HFFc6 (cell line): ENCODE measurements at places on chromosomes 6 and 20. TPM values are rescaled to one million over a fixed set of nuclear protein-coding genes. Genes with fewer than 3 reads are reported as not detected.
A peak's percentile ranks its signal among the peaks of the same experiment; 100 is the strongest.

Gene CEP57L1
- total RNA-seq = 14.6 and 20.8 TPM in 2 replicates

DNA sequence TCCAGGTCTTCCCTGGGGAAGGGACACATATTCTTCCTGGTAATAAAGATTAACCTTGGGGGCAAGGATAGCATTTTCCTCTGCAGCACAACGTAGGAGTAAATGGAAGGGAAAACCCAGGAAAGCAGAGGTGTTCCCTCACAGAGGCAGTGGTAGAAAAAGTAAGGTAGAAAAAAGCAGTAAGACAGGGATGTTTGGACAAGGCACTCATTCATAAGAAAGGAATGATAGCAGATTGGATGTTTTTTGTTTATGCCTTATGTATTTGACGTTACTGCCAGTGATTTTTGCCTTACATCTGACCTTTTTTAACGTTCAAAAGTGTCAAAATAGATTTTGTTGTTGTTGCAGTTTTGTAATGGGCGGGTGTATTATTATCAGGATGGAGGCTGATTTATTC, 395.0 kb downstream of the CDKAL1 start:
- no peak overlapping the region for H3K27ac ChIP-seq
- H3K4me1 ChIP-seq = peaks cover 22% of the 10 kb centered on the region
- H3K27me3 ChIP-seq = no peaks in the 10 kb centered on the region
- H3K36me3 ChIP-seq = no peaks in the 10 kb centered on the region

Gene PTGIS
- total RNA-seq = not detected in 3 replicates

GRCh38 chr6:123333000-123333756, 303.6 kb downstream of the TRDN start:
- H3K27ac ChIP-seq = no peak overlapping the region
- H3K4me3 ChIP-seq = no peak overlapping the region
- H3K27me3 ChIP-seq = no peaks in the 10 kb centered on the region
- H3K4me1 ChIP-seq = no peaks in the 10 kb centered on the region
- no peaks in the 10 kb centered on the region; the same call in 1 of the 2 replicates for H3K36me3 ChIP-seq

Gene METTL24
- not detected in 3 replicates for total RNA-seq

Gene RWDD2A
- total RNA-seq = 4.0 to 5.5 TPM (median 4.4 TPM) in 3 replicates

GRCh38 chr6:131937226-131937625, 13.9 kb downstream of the CCN2 start:
- no peak for DNase-seq
- H3K4me1 ChIP-seq = peaks cover 36% of the 10 kb centered on the region
- H3K36me3 ChIP-seq = no peaks in the 10 kb centered on the region
- no peaks in the 10 kb centered on the region for H3K27me3 ChIP-seq
- peak overlapping the region; percentile 65 for H3K27ac ChIP-seq

Gene CLDN20
- not detected in 3 replicates for total RNA-seq

GRCh38 chr6:22231050-22231449, 65.8 kb downstream of the PRL start:
- H3K27me3 ChIP-seq = peaks cover 3% of the 10 kb centered on the region; the same call in 1 of the 2 replicates
- no peaks in the 10 kb centered on the region for H3K4me1 ChIP-seq
- DNase-seq = no peak

DNA sequence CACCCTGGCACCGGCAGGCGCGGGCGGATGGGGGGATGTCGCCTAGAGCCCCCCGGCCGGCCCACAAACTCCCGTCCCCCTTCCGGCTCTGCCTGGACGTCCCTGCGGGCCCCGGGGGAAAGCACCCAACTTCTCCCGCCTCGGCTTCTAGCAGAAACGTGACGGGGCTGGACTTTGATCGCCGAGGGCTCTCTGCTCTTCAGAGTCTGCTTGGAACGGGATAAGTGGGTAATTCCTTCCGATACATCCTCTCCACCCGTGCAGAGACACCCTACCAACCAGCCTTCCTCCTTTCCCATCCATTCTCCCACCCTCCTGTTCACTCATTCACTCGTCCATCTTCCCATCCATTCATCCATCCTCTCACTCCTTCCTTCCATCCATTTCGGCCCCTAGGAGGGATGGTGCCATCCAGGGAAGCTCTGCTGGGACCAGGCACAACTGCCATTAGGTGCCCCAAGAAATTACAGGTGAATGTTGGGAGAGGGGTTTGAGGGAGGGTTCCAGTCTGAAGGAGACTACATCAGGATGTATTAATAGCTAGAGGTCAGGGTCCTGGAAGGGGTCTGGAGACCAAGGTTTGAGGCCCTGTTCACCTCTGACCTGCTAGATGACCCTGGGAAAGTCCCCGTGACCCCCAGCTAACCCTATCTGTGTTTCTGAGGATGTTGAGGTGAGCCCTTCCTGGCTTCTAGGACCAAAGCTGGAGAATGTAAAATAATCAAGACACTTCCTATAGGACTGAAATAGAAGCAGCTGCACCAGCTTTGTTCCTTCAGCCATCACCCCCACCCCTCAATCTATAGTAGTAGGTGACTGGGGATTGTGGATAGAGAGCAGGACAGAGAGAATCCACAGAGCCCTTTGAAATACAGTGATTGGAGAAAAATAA, 538 bp downstream of the TTLL9 start:
- no peak for DNase-seq
- no peak overlapping the region for H3K27ac ChIP-seq
- H3K4me1 ChIP-seq = peaks cover 7% of the 10 kb centered on the region
- H3K27me3 ChIP-seq = peaks cover 57% of the 10 kb centered on the region

Gene HLA-DRA
- total RNA-seq = not detected in 3 replicates

DNA sequence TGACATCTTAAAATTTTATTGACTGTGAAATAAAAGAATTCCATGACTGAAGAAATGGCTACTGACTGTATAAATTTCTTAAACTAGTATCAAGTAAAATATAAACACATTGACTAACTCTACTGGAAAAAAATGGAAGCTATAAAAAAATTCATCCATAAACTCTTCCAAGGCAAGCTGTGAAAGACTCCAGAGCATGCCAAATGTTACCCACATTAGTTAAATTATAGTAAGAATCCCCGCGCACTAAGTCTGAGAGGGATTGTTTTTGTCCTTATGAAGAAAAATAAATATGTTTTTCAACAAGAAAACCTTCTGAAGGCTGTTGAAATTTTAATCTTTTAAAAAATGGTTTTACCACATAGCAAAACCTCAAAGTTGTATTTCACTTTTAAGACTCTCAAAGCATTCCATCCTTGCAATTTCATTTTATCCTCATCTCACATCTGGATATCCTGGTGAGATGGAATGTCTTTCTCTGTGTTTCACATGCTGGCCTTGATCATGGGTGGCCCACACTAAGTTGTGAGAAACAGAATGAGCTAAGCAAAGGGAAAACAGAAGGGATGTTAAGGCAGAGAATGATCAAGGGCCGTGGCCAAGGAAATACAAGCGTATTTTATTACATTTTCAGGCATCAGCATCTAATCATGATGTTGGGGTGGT, 732.5 kb downstream of the KIF16B start:
- no peaks in the 10 kb centered on the region for H3K36me3 ChIP-seq
- H3K4me1 ChIP-seq = no peaks in the 10 kb centered on the region
- H3K27ac ChIP-seq = no peak overlapping the region

DNA sequence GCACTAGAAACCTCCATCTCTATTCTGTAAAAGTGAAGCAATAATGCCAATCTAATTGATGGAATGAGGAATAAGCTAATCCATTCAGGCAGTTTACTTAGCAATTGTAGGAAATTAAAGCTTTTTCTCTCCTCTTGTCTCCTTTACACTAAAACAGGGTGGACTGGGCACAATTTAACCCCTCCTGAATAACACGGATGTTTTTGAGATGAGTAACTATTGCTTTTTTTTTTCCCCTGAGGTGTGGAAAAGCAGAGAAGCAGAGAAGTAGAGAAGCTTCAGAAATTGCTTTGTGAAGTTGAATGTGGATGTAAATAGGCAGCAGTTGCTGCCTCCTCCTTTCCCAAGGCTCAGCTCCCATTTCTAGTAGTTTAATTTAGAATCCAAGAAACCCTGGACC, 40.0 kb upstream of the GCNT2 start:
- no peak for DNase-seq
- peaks cover 10% of the 10 kb centered on the region for H3K27me3 ChIP-seq
- peaks cover 19% of the 10 kb centered on the region for H3K4me1 ChIP-seq
- no peak overlapping the region for H3K27ac ChIP-seq

DNA sequence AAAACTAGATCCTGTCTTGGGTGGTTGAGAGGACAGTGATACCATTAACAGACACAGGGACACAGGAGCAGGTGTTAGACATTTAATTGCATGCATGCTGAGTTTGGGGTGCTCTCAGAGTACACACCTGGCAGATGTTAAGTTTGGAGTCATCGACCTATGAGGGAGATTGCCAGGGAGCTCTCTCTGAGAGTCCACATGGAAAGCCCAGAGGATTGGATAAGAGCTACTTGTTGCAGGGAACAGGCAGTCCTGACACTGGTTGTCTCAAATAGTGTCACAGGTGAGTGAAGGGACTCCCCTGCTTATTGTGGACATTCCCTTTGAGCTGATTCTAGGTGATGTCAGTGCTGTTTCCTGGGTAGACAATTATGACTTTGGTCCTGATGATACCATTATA, 3.1 kb downstream of the ATRN start:
- no peaks in the 10 kb centered on the region; the same call in none of the 2 replicates for H3K27me3 ChIP-seq
- no peak overlapping the region for H3K27ac ChIP-seq
- no peaks in the 10 kb centered on the region for H3K36me3 ChIP-seq

Gene HLA-DOB
- 0.13 to 0.19 TPM (median 0.14 TPM) in 3 replicates for total RNA-seq

Gene DDO
- total RNA-seq = 0.85 to 1.1 TPM (median 0.96 TPM) in 3 replicates

DNA sequence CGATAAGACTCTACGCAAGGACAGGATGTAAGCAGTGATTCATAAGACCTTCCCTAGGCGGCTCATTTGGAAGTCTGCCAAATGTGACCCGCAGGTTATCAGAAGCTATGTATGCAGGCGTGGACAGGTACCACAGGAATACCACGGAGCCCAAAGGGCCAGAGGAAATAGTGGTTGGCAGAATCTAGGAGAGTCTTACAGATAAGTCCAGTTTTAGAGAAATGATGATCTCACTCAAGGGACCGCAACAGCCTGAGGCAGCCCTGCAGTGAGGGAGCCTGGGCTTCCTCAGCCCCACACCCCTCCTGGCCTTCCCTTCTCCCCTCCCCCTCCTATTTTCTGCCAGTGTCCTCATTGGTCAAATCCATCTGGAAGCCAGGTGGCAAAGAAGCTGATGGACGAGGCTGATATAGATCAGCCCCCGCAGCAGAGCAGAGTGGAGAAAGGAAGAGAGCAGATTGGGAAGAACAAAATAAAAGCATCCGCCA, 110.6 kb downstream of the FNDC1 start:
- no peak overlapping the region for H3K27ac ChIP-seq
- no peak overlapping the region for H3K4me3 ChIP-seq
- no peak for DNase-seq
- peaks cover 4% of the 10 kb centered on the region; the same call in 1 of the 2 replicates for H3K4me1 ChIP-seq
- H3K27me3 ChIP-seq = peaks cover 3% of the 10 kb centered on the region; the same call in 1 of the 2 replicates

- no peaks in the 10 kb centered on the region for H3K27me3 ChIP-seq
- peaks cover 27% of the 10 kb centered on the region for H3K36me3 ChIP-seq
- H3K4me3 ChIP-seq = no peak overlapping the region
- no peak overlapping the region for H3K27ac ChIP-seq
Observed at GRCh38 chr6:152201120-152201519, 393.6 kb downstream of the ESR1 start.

DNA sequence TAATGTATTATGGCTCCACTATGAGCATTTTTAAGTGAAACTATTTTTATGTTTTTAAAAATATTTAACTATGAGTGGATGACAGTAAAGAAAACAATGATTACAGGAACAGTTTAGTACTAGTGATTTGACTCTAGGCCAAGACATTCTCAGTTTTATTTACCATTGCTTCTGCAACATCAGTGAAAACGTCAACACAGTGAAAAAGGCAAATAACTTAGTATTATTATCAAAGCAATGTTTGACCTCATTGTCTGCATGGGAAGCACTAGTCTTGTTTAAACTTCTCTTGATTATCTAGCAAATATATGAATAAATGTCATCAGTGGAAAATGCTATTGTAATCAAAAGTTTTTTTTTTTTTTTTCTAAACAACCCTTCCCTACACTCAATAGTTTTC, 165.0 kb downstream of the HTR1B start:
- no peak for DNase-seq
- H3K27ac ChIP-seq = no peak overlapping the region
- no peaks in the 10 kb centered on the region for H3K27me3 ChIP-seq
- H3K4me3 ChIP-seq = no peak overlapping the region

Gene ABHD12
- total RNA-seq = 87.5 to 102 TPM (median 96.2 TPM) in 3 replicates

Gene FAM209B
- total RNA-seq = not detected in 3 replicates

DNA sequence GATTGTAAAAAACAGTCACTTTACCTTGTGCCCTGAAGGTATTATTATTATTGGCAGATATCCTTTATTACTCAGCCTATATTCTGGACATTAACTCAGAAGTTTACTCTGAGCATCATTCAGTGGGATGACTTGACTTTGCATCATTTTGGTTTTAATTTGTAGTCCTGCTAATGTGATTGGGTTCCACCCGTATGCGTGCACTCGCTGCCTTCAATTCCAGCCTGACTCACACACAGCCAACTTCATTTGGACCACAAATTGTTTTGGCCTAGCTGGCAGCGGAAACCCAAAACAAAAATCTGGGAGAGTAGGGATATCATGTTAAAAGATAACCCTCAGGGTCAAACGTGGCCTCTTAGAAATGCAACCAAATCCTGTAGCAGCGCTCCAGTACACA, 704.4 kb upstream of the SLC35B3 start:
- no peaks in the 10 kb centered on the region for H3K36me3 ChIP-seq
- H3K27me3 ChIP-seq = no peaks in the 10 kb centered on the region; the same call in 1 of the 2 replicates
- peaks cover 50% of the 10 kb centered on the region for H3K4me1 ChIP-seq
- peak; percentile 81 for DNase-seq

Gene LY6G5C
- total RNA-seq = 2.4 to 2.7 TPM (median 2.6 TPM) in 3 replicates

DNA sequence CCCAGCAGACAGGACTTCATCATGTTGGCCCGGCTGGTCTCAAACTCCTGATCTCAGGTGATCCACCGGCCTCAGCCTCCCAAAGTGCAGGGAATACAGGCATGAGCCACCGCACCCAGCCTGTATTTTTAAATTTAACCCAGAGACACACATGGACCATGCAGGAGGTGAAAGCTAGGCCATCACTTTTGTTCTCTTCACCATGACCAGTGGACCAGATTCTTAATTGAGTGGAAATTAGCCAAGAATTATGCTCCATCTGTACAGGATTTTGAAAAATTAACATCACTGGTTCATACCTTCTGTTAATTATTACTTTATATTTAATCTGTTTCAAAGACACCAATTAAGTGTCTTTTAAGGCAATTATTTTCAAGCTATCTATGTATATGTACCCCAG, 493.6 kb upstream of the NOX3 start:
- H3K27me3 ChIP-seq = peaks cover 1% of the 10 kb centered on the region
- no peak overlapping the region for H3K4me3 ChIP-seq
- peaks cover 7% of the 10 kb centered on the region for H3K4me1 ChIP-seq
- no peak for DNase-seq

GRCh38 chr20:38245753-38246152, 14.8 kb downstream of the KIAA1755 start:
- no peak overlapping the region for H3K27ac ChIP-seq
- no peak for DNase-seq

DNA sequence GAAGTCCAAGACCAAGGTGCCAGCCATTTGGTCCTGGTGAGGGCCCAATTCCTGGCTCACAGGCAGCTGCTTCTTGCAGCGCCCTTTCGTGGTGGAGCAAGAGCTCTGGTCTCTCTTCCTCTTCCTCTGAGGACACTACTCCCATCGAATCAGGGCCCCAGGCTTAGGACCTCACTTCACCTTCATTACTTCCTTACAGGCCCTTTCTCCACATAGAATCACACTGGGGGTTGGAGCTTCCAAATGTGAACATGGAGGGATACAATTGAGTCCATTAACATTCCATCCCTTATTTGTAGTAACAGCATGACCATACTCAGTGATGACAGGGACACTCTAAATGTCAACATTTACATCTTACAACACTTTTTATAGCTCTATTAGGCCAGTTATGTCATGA, 2.3 kb downstream of the RAMACL start:
- no peak for DNase-seq
- no peak overlapping the region for H3K4me3 ChIP-seq
- H3K27me3 ChIP-seq = no peaks in the 10 kb centered on the region
- H3K27ac ChIP-seq = no peak overlapping the region
